ENCODE measurements at places on chromosomes 11 and 22.

DNA sequence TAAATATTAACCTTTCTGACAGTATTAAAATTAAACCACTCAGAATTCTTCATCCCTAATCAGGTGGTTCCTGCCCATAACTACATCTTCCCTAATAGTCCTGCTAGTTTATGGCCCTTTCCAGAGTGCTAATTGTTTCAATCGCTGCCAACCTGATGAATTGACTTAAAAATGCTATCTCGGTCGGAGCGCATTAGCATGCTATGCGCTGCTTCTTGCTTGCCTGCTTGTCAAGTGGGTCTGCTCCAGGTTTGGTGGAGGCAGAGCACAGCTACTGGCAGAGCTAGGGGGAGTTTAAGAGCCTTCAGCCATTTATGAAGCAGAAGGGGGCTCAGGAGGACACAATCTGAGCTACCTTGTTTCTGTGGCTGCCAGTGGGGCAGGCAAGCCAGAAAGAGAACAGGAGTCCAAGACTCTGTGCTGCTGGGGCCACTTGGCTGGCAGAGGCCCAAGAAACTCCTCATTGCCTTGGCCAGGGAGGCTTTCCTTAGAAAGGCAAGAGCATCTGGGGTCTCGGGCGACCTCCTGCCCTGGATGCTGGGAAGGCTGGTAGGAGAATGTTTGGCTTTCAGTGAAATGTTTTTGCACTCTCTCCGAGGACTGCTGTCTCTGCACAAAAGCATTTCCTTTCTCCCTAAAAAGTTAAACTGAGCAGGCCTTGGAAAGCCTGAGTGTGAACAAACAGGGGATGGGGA, 62.1 kb upstream of the PHOX2A start:
- no peak for DNase-seq

GRCh38 chr11:73566422-73566821, 31.5 kb downstream of the FAM168A start:
- no peak for DNase-seq

DNA sequence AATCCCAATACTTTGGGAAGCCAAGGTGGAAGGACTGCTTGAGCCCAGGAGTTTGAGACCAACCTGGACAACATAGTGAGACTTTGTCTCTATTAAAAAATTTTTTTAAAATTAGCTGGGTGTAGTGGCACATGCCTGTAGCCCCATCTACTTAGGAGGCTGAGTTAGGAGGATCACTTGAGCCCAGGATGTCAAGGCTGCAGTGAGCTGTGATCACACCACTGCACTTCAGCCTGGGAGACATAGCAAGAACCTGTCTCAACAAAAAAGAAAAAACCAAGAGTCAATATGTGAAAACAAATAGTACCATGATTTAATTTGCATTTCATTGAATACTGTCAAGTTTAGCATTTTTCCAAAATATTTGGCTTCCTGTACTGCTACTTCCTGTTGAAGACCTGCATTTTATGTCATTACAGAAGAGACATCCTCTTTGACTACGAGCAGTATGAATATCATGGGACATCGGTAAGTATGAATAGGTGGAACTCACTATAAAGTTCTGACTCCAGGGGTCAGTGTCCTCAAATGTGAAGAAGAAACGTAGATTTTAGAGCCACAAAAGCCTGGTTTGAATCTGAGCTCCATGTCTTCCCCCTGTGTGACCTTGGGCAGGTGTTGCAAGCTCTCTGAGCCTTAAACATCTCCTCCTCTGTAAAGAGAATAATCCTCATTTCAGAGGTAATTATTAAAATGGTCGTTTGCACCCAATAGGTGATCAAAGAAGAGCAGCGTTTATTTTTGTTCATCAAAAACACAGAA, 16.0 kb downstream of the CDC45 start:
- DNase-seq, result no peak

DNA sequence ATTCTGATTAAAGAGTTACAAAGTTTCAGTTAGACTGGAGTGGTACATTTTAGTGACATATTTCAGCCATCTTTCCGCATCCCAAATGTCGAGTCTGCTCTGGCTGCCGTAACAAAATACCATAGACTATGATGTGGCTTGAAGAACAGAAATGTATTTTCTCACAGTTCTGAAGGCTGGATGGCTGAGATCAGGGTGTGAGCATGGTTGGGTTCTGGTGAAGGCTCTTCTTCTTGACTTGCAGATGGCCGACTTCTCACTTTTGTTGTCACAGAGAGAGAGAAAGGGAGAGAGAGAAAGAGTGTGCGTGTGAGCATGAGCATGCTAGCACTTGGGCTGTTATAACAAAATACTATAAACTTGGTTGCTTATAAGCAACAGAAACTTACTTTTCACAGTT, 335.4 kb upstream of the RAG2 start:
- no peak for DNase-seq

- DNase-seq, result no peak
Measured at GRCh38 chr11:78646564-78647185, 72.0 kb upstream of the NARS2 start.

DNA sequence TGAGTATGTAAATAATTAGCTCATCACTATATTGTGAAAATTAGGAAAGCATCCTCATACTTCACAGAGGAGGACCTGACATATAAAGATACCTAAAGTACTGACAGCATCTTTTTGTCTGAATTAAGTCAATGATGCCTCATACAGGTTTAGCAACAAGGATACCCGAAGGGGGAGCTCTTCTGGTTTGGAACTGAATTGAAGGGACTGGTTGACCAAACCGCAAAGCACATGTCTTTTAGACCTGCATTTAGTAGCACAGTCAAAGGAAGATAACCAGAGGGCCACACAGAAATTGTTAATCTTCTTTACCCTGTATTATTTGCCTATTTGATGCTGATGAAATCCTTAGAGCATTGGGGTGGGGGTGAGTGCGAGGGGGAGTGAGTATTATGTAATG, 12.9 kb upstream of the WT1 start:
- DNase-seq, result no peak

GRCh38 chr22:32951807-32952153, 106.4 kb downstream of the SYN3 start:
- DNase-seq, result no peak

GRCh38 chr22:48952256-48953102, 875.2 kb downstream of the BRD1 start:
- no peak for DNase-seq

DNA sequence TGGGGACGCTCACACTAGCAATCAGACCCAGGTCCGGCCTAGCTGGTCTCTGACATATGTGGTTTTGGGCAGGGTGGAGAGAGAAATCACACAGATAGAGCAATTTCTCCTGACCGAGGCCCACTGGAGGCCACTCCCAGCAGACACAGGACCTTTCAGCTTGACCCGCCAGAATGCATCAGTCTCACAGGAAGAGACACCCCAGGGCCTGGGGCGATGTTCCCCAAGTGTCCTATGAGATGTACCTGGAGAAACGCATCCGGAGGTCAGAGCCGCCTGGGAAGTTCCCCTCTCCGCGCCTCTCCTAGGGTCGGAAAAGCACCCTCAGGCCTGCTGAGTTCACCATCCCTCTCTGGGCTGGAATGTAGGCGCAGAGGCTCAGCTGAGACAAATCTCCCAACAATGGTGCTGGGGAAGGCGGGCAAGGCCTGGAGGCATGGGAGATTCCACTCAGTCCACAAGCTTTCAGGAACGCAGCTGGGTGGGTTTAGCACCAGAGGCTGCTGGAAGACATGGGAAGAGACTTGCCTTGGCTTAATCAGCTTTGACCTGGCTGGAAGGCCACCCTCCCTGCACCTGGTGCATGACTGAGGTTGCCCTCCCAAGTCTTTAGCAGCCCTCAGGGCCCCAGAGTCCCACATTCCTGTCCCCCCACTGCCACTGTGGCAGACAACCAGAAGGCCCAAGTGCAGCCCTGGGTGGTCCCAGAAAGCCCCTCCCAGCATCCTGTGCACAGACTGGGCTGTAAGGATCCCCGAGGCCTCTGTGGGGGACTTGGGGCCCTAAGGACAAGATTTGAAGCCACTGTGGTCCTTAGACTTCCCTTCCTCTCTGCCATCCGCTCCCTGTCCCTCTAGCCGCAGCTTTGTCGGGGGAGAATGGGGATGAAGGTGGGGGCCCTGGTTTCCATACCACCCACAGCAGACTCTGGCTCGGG, 57.5 kb downstream of the RTL6 start:
- DNase-seq, result no peak

DNA sequence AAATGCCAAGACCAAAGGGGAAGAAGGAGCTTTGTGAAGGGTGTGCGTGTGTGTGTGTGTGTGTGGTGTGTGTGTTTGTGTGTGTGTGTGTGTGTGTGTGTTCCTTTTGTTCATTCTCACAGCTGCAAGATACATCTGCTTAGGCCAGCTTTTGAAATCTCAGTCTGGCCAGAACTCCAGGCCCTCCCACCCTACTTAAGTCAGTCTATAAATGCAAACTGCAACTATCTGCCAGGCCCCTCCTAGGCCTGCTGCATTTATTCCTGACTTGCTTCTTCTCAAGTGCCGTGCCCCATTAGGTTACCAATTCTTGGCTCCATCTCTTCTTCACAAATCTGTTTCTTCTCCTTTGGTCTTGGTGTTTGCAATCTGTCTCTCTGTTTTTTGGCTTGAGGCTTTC, 21.6 kb upstream of the RIC3 start:
- DNase-seq, result no peak

DNA sequence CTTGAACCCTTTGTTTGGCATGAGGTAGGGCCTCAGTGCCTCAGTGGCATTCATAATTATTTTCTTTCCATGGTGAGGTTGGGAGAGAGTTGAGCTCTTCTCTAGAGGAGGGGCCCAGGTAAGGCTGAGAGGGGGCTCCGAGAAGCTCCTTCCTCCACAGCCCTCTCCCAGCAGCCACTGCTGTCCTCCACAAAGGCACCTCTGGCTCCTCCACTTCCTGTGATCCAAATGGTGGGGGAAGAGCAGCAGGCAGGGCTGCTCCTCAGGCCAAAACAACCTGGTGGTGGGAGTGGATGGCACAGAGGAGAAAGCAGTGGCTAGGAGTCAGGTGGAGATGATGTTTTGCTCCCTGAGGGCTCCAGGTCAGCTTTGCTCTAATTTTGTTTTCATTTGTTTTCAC, 13.3 kb downstream of the ROBO4 start:
- no peak for DNase-seq

GRCh38 chr11:119427279-119427678, 4.3 kb upstream of the THY1 start:
- no peak for DNase-seq

DNA sequence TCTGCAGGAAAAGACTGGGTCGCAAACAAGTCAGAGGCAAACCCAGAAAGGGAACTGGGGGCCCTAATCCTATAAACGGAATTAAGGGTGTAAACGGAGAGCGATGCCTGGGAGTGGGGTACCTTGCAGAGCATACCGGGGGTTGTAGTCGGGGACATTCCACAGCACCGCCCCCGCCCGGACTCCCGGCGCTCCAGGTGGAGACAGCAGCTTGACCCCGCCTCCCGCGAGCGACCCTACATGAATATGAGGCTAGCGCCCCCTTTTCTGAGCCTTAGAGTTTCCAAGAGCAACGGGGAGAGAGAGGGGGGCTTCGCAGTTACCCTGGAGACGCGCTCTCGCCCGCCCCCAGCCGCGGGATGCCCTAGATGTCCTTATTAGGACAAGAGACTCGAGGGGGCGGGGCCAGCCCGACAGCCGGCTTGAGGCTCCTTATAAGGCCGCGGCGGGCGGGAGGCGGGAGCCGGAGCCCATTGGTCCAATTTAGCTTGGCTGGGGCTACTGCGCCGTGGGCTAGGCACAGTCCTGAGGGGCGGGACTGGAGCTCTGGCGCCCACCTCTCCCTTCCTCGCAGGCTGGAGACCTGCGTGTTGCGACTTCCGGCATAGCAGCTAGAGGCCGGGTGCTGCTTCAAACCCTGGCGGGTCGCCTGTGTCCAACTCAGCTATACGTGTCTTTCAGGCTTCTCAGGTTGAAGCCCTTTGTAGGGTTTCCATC, 980 bp upstream of the MUS81 start:
- peak; percentile 70 for DNase-seq

DNA sequence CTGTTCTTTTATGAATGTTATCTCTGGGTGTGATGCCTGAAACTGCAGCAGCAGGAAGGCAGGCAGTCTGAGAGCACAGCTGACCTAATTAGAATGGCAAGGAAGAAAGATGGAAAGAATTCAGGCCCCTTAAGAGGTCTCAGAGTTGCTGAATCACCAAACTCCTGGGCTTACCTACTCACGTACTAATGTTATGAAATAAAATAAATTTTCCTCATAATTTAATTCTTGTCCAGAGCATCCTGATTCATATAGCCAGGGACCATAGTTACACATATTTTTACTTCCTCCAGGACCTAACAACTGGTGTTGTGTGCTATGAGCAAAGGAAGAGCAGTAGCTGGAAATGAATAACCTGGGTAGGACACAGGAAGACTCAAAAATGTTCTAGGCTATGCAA, 41.9 kb downstream of the SNX19 start:
- DNase-seq, result no peak

- no peak for DNase-seq
Measured at GRCh38 chr22:23047265-23047664, 23.1 kb upstream of the GNAZ start.

GRCh38 chr11:125807909-125808308, 20.0 kb downstream of the PATE3 start:
- no peak for DNase-seq

GRCh38 chr11:130486987-130487923, 38.8 kb downstream of the ADAMTS15 start:
- no peak for DNase-seq

DNA sequence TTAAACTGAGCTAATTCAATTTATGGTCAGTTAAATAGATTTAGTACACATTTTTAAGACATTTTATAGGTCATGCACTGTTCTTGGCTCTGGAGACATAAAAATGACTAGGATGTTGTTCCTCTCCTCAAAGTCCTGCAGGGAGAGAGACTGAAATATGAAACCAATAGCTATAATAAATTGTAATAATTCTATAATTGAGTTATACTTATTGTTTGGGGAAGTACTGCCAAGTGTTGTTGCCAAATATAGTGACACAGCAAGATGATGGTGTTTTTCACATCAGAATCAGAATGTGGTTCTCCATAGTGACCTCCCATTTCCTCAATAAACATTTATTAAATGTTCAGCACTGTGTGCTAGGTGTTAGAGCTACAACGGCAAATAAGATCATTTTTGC, 470.6 kb downstream of the NTM start:
- no peak for DNase-seq

DNA sequence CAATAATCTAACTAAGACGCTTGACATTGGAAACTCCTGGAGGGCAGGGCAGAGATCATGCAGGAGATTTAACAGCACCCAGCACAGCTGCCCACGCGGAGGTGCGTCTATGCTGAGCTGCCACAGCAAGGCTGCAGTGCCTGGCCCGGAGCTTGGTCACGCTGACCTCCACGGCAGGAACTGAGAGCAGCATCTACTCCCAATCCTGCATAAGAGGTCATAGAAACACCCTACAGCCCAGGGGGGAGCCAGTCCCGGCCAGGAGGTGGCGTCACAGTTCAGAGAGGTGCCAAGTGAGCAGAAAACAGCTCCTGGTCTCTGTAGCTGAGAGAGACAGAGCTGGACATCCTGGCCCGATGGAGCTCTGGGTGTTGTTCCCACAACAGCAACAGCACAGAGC, 121.1 kb upstream of the TMEM45B start:
- no peak for DNase-seq

DNA sequence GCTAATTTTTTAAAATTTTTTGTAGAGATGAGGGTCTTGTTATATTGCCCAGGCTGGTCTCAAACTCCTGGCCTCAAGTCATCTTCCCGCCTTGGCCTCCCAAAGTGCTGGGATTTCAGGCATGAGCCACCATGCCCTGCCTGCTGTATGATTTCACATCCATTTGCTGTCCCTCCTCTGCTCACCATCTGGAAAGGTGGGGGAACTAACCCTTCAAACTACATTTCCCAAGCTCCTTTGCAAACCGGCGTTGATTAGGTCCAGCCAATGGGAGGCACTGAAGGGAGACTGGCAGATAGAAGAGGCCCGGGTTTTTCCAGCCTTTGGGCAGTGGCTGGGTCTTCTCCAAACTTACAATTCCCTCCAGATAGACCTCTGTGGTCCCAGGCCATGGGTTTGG, 19.3 kb downstream of the RFPL1 start:
- no peak for DNase-seq
